Activated naive CD4-positive, alpha-beta T cell treated with Interleukin-2 at 50 U/mL for 16 hours (primary cell): ENCODE measurements at places on chromosomes 7 and 10.

GRCh38 chr7:126557271-126557670 is 695.5 kb downstream of the GRM8 start:
- no peak for DNase-seq

DNA sequence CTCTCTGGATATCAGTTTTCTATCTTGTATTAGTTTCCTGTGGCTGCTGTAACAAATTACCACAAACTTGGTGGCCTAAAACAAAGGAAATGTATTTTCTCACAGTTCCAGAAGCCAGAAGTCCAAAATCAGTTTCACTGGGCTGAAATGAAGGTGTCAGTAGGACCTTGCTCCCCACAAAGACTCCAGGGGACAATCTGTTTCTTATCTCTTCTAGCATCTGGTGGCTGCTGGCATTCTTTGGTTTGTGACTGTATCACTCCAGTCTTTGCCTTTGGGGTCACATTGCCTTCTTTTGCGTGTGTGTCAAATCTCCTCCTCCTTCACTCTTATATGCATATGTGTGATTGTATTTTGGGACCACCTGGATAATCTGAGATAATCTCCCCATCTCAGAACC is 153.0 kb upstream of the PRPS1L1 start:
- DNase-seq: no peak

- no peak for DNase-seq
These were observed 336.7 kb upstream of the SHH start for GRCh38 chr7:156148995-156149394.

- no peak for DNase-seq
These were observed 260.5 kb downstream of the PRPF18 start for GRCh38 chr10:13847201-13847631.

GRCh38 chr7:1689311-1689710 is 19.2 kb downstream of the ELFN1 start:
- DNase-seq: no peak
